Neural progenitor cell (in vitro differentiated cells): ENCODE measurements at places on chromosomes 5 and 9. TPM values are rescaled to one million over a fixed set of nuclear protein-coding genes. Genes with fewer than 3 reads are reported as not detected.

- DNase-seq, result no peak
These were observed 178.7 kb downstream of the PPP2R2B start for GRCh38 chr5:146699664-146700418.

GRCh38 chr9:121876255-121876654 lies 216.9 kb downstream of the TTLL11 start:
- no peak for DNase-seq

DNA sequence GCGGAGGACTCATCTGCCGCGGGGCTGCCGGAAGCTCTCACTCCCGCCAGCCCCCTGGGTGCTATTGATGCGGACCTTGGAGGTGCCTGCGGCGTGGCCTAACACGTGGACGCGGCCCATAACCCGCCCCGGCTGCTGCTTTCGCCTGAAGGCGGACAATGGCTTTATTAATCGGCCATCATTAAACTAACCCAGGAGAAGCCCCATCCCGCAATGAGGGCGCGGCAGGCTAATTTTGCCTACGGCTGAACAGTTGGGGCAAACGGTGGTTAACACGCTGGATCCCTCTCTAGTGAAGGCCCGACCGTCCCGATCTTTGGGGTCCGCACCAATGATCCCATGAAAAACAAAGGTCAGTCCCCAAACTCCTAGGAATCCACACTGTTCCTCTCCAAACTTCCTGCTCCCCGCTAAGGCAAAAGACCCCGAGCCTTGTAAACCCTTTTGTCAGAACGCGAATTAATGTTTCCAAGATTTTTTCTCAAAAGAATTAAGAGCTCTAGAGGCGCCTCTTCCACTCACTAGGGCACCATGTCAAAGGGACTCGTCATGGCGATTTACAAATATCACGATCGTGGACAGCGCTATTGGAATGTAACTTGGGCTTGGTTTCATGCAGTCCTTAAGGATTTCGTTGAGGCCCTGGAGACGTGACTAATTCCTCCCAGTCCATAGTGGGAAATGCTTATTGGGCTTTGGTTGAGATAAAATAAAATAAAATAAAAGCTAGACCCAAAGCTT lies 193.1 kb downstream of the MEF2C start:
- DNase-seq, result peak; percentile 48

DNA sequence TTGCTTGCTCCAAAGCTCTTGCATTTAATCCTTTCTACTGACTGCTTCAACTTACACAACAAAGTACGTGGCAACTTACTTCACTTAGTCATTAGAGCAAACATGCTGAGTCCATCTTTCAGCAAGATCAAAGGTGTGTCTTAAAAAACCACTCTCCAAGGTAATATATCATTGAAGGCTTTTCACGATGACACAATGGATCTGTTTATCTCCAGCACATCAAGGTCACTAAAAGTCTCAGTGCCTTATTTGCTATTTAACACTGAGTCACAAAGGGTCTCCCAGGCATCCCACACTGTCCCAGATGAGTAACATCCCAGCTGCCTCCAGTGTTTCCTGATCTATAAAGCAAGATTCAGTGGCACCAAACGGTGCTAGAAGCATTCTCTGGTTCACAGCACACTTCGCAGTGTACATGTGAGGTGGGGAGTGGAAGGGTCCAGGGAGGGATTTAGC lies 3.7 kb upstream of the CLK4 start:
- no peak for DNase-seq

AJM1 gene
- 0.77 TPM in 1 of 2 replicates, not detected in the other for total RNA-seq

DNA sequence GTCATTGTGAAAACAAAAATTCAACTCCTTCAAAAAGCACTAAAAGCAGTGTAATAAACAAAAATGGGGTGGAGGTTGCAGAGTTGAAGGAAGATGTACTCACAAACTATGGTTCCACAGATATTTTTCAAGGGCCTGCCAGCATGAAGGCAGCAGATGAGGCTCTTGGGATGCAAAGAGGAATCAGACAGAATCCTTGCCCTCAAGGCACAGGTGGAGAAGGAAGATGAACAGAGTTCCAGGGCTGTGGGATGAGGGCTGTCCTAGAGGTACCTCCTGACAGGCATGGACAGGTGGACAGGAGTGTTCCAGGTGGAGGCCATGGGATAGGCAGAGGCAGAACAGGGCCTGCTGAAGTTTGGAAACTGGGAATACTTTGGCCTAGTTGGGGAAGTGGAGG lies 140.5 kb upstream of the ANKH start:
- no peak for DNase-seq

- DNase-seq, result no peak
These were observed 193.6 kb downstream of the ROR2 start for GRCh38 chr9:91756510-91756780.

DNA sequence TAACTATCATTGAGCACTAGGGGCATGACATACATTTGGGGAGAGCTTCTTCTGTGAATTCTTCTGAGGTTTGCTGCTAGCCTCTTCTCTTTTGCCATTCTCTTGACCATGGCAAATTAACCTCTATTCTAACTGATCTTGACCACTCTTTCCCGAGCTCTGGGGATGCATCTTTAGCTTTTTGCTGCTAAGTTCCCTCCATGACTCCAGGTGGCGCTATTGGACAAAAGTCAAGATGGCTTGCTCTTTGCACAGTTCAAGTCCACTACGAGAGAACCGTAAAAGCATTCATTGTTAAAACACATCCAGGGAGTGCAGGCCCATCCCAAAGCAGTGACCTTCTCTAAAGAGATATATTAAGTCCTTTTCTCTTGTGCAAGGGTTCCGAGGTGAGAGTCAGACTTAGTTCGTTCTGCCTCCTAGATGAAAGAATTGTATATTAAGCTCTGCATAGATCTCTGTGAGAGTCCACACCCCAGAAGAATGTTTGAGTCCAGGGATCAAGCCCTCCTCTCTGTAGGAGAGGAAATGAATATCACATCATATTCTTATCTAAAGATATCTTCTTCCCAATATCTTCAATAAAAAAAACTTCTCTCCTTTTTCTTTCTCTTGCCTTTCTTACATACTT lies 1152.9 kb upstream of the CDH6 start:
- peak; percentile 75 for DNase-seq

GRCh38 chr9:22052376-22052945 lies 43.4 kb upstream of the CDKN2B start:
- peak; percentile 34 for DNase-seq

SLC25A48 gene
- not detected in 2 replicates for total RNA-seq

DNA sequence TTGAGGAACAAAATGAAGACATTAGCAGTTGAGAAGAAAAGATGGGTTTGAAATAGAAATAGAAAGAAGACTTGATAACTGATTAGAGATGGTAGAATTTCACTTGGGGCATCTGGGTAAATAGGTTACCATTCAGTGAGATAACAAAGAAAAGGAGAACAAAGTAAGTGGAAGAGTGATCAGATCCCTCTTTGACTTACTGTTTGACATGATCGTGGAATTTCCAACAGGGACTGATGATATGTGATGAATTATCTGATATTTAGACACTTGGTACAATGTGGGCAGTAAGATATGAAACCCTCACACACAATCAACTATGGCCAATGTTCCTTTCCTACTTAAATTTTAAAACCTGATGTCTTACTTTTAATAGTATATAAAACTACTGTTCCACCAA lies 70.1 kb upstream of the STARD4 start:
- DNase-seq, result no peak

DNA sequence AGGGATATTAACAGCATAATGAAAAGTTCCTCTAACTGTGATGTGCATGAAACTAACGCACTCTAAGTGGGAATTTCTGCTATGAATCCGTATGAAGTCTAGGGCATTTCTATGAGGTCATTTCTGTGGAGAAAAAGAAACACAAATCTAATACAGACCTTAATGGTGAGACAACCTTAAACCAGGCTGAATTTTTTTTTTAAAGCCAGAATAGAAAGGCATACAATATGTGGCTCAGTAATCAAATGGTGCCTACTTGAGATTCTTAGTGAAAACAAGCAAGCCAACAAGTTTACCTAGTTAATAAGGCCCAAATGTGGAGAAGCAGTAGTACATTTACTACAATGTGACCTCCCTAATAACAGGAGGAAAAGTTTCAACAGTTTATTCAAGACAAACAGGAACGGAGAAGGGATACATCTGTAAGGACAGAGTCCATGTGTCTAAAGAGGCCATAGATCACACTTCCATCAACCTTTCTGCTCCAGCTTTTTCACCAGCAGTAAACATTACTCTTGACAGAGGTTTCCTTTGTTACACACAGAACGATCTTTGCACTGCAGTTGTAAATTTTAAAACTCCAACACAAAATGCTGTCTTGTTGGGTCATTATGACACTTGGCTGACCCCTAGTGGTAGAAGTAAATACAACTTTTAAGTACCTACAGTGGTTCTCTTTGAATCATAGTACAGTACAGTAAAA lies 26.2 kb downstream of the CARNMT1 start:
- peak; percentile 82 for DNase-seq

DNA sequence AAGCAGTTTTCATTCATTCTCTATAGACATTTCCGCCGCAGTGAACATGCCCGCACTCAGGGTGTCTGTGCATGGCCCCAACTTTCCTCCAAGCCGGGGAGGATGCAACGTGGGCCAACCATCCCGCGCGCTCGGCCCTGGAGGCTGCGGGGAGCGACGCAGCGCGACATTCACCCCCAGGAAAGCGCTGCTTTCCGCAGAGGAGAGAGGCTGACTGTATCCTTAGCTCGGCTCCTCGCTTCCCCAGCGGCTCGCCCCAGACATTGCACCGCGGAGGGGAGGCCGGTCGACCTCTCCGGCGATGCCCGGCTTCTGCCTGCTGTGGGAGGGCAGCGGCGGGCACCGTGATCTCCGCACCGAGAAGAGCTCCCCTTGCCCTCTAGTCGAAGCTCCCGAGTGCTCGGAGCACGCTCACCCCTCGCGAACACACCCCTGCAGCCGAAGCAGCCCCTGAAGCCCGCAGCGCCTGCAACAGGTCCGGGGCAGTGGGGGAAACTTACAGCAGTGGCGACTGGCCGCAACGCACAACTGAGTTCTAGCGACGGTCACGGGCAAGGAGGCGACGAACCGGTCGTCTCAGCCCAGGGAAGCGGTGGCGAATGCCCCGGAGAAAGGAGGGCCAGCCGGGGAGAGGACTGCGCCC lies 600 bp downstream of the ENC1 start:
- peak; percentile 65 for DNase-seq

DNA sequence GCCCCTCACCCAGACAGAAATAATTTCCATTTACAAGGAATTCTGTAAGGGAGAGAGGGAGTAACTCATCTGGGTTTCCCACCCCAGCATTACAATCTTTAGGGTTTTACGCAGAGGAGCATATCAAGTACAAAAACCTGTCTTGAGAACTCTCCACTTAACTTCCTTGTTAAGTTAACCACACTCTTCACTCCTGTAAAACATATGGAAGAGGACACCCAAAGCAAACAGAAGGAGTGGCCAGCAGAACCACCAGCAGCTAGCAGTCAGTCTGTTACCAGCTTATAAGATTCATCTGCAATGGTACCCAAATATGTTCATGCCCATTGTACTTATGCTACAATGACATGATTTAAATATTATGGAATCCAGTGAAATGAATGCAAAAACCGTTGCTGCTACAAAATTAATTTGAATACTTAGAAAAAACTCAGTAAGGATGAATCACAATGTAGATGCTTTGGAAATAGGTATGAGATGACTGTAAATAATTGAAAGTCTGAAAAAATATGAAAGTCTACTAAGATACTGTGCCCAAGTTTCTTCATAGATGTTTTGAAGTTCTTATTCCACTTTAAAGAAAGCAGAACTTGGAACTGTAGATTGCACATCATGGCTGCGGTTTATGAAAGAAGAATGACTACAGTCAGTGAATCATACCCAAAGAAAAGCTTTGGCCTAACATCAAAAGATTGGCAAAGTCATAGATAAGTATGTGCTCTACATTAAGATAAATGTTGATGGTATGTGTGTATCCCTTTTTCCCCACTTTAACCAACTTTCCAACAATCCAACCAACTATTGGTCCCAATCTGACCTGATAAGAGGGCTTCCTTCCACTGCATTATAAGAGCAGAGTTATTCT lies 233.6 kb downstream of the ACTL7B start:
- DNase-seq, result no peak

C9orf57 gene
- not detected in 2 replicates for total RNA-seq

DMRT3 gene
- total RNA-seq, result 0.41 and 0.90 TPM in 2 replicates

TRIP13 gene
- 32.3 and 32.6 TPM in 2 replicates for total RNA-seq
